Uterus (tissue), 4 donors: ENCODE measurements at places on chromosomes 4 and X. TPM values are rescaled to one million over a fixed set of nuclear protein-coding genes. Genes with fewer than 3 reads are reported as not detected.
A peak's percentile ranks its signal among the peaks of the same experiment; 100 is the strongest.

TRAPPC2 gene
- 20.5 TPM for total RNA-seq

TSPYL2 gene
- 19.5 TPM for total RNA-seq

MID1 gene
- total RNA-seq, result 29.2 TPM

- no peak for DNase-seq
These were observed 355.0 kb downstream of the PPP1R2C start for GRCh38 chrX:42422961-42423360.

DNA sequence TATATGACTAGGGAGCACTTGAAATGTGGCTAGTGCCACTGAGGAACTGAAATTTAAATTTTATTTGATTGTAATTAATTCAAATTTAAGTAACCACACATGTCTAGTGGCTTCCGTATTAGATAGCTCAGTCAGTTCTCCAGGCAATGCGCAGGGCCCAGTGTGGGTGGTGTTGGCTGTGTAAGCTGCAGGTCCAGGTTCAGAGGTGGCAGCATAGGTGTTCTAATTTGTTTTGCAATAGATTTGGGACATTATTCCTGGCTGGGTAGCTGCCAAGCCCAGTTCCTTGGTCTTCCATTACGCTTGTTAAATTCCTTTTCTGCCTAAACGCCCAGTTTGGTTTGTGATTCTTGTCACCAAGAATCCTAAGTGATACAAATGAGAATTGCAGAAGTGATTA lies 79.5 kb downstream of the FAM184B start:
- no peak for DNase-seq

- DNase-seq, result no peak
These were observed 3.6 kb downstream of the APOO start for GRCh38 chrX:23904096-23904495.

GRCh38 chr4:183430317-183430993 lies 14.0 kb upstream of the CDKN2AIP start:
- DNase-seq, result peak; percentile 28

GRCh38 chr4:152258391-152258790 lies 277.5 kb downstream of the FBXW7 start:
- no peak for DNase-seq
